ENCODE measurements at places on chromosomes 16 and 17.
A peak's percentile ranks its signal among the peaks of the same experiment; 100 is the strongest.

- no peak for DNase-seq
Measured at GRCh38 chr17:2982854-2983253, 80.6 kb downstream of the OR1D5 start.

DNA sequence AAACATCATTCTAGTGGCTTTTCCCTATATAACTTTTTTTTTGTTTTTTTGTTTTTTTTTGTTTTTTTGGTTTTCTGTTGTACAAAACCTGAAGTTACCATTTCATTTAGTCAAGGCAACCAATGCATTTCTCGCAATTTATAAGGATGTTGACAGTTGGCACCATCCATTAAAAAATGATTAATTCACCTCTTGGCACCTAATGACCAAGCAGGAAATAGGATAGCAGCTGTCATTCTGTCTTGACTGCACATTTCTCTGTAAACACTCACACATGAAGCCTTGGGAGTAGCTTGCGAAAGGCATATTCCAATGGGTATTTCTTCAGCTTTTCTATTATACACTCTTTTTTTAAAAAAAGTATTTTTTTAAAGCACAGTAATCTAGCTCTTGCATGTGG is 77.5 kb downstream of the SYCE1L start:
- no peak for DNase-seq

GRCh38 chr16:48098472-48098871 is 57.3 kb downstream of the ABCC12 start:
- no peak for DNase-seq

- no peak for DNase-seq
Measured at GRCh38 chr16:74825016-74825415, 50.4 kb upstream of the FA2H start.

DNA sequence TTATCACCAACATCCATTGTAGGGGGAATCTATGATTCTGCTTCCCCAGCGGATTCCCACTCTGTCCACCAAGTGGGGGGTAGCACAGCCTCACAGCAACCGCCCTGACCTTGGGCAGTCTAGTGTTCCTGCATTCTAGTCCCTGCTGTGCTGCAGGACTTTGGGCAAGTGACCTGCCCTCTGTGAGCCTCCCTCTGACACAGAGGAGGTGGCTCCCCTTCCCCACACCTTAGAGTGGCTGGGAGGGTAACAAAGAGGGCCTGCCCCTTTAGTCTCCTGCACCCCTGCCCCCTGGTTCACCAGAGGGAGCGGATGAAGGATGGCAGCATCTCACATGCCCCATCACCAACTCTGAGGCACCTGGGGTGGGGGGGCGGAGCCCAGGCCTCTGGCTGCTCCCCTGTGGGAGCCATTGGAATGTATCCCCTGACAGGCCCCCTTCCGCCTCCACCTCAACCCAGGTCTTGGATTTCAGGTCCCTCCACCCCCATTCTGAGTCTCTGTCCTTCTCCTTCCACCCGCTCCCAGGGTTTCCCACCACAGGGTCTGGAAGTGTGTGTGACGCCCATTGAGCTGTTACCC is 10.1 kb downstream of the GAS2L2 start:
- DNase-seq, result no peak

DNA sequence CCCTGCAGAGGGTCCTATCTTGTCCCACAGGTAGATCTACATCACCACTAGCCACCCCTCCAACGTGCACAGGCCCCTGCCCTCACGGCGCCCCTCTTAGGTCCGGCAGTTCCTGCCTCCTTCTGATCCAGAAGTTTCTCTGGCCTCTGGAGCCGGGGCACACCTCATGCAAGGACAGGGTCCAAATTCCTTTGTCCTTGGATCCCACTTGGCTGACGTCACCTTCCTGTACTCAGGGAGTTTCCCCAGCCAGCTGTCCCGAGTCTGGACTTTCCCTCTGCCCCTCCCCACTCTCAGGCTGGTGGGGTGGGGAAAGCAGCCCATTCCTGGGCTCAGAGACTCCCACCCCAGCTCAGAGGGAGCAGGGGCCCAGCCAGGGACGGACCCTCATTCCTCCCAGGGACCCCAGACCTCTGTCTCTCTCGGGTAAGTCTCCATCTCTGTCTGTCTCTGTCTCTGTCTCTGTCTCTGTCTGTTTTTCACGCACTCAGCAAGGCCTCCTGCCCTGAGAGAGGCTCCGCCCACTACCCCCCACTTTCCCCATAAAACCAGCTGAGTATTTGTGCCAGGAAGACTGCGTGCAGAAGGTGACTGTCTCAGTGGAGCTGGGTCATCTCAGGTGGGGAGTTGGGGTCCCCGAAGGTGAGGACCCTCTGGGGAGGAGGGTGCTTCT is at the start of gene IL32:
IL32 (plus strand) TSS at position 572 of the 673 bp plus-strand sequence. CDS start 172 bp downstream, outside the sequence.
- DNase-seq, result peak; percentile 36

DNA sequence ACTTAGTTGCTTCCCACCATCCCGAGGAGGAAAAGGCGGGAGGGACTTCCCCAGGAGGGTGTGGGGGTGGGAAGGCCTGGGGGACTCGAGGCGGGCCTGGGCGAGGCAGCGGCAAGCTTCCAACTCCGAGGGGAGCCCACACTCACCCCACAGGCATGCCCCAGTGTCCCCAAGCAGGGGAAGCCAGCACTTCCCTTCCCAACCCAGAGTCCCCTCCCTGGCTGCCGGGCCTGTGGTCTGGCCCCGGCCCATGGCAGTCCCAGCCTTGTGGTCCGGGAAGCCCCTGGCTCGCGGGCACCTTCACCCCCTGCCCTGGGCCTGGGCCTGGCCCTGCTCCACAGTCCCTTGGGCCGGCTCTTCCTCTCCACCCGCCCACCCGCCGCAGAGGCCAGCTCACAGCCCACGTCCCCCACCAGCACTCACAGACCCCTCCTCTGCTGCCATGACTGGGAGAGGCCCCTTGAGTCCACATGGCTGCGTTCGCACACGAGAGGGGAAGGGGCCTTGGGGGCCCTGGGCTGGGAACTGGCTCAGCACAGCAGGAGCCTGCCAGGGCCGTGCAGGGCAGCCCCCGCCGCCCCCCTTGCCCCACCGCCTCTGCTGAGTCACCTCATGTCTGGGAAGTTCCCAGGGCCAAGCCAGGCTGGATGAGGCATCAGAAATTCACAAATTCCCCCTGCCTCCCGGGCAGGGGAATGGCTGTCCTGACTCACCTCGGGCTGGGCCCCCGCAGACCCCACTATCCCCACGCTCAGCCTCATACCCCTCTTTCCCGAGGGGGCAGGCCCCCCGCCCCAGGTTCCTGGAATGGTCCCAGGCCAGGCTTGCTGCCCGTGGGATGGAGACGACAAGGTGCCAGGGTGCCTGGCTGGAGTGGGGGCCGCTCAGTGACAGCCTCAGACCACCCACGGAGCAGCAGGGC is 27.8 kb downstream of the BAHCC1 start:
- DNase-seq, result no peak

DNA sequence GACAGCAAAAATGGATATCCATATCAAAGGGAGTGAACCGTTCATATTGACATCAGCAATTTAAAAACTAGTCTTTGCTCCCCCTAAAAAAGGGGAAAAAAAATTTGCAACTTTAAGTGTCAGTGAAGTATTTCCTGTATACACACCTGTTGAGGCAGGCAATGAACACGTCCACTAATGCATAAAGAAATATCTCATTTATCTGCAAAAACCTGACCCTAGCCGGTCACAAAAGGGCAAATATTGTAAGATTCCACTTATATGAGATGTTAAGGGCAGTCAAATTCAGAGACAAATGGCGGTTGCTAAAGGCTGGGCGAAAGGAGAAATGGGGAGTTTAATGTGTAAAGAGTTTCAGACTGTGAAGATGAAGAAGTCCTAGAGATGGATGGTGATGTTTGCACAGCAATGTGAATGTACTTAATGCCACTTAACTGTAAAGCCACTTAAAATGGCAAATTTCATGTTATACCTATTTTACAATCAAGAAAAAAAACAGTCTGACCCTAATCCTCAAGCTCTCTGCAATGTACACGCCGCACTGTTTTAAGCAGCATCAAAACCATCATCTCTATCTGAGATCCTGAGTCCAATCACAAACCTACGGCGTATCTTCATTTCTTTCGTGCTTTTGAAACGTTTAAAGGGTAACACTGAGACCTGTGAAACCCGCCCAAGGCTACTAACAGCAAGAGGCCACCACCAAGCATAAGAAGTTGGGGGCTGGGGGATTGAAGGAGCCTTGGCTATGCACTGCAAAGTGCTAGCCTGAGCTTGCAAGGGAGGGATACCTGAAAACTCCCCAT is 1.1 kb downstream of the PARN start:
- DNase-seq, result no peak

GRCh38 chr16:12419987-12420386 is 383.7 kb downstream of the CPPED1 start:
- DNase-seq, result no peak

- no peak for DNase-seq
Measured at GRCh38 chr17:80112471-80113032, 11.2 kb downstream of the GAA start.

DNA sequence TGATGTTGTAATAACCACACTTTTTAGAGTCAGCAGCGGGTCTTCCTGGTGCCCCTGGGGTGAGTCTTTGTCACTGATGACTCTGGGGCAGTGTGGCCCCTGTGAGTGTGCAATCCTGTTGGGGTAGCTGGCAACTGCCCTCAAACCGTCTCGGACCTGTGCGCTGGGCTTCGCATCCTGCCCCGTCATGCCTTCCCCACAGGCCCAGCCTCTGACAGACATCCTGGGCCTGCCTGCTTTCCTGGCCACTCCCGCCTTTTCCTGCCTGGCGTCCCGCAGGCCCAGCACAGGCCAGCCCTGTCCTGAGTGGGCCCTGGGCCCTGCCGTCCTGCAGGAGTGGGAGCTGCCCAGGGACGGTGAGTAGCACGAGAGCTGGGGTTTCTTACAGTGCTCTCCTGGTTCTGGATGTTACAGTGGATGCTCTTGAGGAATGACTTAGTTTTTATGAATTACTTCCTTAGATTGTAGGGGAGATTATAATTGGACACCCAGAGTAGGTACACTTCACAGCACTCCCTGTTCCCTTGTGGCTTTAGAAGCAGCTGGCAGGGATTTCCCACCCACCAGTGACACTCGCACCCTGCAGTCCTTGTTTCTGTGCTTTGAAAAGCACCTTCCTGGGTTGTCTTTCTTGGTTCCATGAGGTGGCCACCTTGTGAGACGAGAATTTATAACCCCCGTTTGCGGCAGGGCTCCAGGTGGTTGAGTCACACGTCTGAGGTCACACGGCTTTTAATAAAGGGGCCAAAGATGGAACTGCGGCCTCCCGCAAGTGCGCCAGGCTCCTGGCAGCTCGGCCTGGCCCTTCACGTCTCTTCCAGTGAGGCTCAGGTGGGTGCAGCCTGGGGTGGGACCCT is 50.0 kb upstream of the CAPN15 start:
- DNase-seq, result no peak

- peak; percentile 16 for DNase-seq
Measured at GRCh38 chr16:2250652-2251295, 613 bp downstream of the ECI1 start.

GRCh38 chr16:24873028-24873427 is 27.3 kb downstream of the SLC5A11 start:
- DNase-seq, result no peak
